ENCODE measurements at places on chromosomes 3 and 15.

DNA sequence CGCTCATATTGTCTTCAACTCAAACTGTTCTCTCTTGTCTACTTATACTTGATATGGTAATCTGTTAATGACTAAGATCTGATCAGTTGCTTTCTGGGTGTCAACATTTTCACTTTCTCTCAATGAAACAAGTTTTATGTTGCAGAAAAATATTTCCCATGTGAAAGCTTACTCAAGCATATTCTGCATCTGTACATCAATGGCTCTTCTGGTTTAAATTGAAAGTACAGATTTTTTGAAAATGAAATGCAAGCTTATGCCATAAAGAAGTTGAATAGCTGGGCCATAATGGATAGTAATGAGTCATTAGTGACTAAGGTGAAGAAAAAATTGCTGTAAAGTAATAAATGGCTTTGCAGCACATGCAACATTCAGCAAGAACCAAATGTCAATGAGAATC, 140.7 kb downstream of the BCHE start:
- no peak for DNase-seq

DNA sequence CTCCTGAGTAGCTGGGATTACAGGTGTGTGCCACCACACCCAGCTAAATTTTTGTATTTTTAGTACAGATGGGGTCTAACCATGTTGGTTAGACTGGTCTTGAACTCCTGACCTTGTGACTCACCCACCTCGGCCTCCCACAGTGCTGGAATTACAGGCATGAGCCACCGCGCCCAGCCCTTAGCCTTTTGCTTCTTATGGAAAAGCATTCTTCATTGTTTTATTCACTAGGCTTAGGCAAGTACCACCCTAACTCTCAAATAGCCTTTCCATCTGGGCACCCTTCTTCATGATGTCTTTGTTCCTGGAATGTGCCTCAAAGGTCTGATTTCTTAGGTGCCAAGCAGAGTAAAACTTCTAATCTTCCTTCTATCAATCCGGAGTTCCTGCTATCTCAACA, 641.8 kb downstream of the FHIT start:
- no peak for DNase-seq

DNA sequence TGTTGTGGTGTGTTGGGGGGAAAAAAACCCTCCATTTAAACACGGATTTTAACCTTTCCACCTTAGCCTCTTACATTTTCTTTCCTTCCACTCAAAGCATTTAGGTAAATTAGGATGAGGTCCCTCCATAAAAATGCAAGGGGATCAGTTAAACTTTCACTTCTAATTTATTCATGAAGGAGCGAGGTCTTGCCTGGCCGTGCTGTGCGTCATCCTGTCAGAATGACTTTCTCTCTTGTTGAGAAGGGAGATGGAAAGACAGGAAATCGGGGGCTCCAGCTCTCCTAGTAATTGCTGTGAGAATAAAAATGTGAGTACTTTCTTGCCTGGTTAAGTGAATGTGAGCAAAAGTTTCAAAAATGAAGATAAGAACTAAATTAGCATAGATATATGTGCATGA, 962.3 kb upstream of the NR2F2 start:
- DNase-seq = no peak

- DNase-seq = no peak
These were observed 610.8 kb downstream of the MECOM start for GRCh38 chr3:169052465-169053302.
